ENCODE measurements at places on chromosomes 13 and 19.

GRCh38 chr19:42846597-42846996, 32.9 kb downstream of the PSG1 start:
- DNase-seq: no peak

GRCh38 chr19:50939596-50939995, 13.2 kb downstream of the KLK5 start:
- peak; percentile 15 for DNase-seq

- DNase-seq: no peak
Measured at GRCh38 chr19:44539236-44539826, 9.9 kb upstream of the CEACAM20 start.

DNA sequence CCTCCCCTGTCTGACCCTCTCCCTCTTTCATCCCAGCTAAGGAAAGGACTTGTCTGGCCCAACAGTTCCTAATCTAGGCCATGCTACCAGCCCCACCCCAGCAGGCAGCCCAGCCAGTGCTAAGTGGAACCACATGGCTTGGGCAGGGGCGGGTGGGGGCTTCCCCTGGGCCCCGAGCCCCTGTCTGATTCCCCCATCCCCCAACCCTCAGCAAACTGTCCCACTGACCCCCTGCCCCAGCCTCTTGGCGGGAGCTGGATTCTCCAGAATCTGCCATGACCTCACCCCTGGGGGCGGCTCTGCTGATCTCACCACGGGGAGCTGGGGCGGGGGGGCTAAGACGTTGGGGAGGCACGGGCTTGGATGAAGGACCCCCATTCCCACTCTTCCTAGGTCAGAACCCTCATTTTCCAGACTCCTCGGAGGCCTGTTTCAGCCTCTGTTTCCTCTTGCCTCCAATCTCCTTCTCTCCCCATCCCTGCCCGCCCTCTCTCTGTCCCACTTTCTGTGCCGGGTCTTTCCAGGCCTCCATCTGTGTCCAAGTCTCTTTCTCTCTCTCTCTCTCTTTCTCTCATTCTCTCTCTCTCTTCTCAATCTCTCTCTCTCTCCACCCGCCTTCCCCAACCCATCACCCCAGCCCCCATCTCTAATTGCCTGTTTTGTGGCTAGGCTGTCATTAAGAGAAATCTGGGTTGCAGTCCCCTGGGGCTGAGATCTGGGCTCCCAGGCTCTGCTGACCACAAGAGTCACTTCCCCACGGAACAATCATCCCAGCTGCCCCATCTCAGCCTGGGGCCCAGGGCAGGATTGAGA, 2.7 kb downstream of the COL5A3 start:
- peak; percentile 70 for DNase-seq

- no peak for DNase-seq
Measured at GRCh38 chr13:24694907-24695306, 14.7 kb downstream of the ATP12A start.

- no peak for DNase-seq
Measured at GRCh38 chr19:32497391-32497790, 83.6 kb upstream of the PDCD5 start.

DNA sequence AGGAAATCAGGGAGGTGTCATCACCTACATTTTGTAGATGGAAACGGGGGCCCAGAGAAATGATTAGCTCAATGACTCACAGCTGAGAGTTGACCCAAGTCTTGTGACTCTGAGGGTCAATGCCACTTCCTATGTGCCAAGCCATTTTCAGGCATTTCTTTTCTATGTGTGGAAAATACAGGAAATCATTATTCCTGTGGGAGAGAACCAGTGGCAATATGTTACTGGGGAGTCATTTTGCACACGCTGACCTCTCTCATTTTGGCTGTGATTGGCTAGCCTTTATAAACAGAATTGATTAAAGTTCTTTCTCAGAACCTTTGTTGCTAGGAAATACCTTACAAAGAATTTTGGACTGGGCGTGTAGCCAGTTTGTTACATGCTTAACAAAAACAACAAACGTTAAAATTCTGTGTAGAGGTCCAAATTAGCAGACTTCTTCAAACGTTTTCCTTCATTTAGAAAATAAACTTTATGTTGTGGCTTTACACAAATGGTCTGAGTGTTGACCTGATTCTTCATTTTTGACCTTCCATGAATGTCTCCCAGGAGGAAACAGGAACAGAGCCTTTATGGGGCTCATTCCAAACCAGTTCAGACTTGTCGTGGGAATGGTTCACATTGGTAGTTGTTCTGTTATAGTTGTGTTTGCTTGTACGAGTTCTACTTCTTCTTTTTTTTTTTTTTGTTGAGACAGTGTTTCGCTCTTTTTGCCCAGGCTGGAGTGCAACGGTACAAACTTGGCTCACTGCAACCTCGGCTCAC, 11.4 kb downstream of the PCCA start:
- no peak for DNase-seq

GRCh38 chr19:46963093-46963734, 56.4 kb upstream of the NPAS1 start:
- DNase-seq: no peak

- no peak for DNase-seq
Measured at GRCh38 chr19:6790194-6791128, 18.0 kb downstream of the VAV1 start.

- no peak for DNase-seq
Measured at GRCh38 chr19:34573226-34573864, 91.8 kb downstream of the WTIP start.

- DNase-seq: no peak
Measured at GRCh38 chr13:23996456-23996855, 99.2 kb upstream of the C1QTNF9B start.

DNA sequence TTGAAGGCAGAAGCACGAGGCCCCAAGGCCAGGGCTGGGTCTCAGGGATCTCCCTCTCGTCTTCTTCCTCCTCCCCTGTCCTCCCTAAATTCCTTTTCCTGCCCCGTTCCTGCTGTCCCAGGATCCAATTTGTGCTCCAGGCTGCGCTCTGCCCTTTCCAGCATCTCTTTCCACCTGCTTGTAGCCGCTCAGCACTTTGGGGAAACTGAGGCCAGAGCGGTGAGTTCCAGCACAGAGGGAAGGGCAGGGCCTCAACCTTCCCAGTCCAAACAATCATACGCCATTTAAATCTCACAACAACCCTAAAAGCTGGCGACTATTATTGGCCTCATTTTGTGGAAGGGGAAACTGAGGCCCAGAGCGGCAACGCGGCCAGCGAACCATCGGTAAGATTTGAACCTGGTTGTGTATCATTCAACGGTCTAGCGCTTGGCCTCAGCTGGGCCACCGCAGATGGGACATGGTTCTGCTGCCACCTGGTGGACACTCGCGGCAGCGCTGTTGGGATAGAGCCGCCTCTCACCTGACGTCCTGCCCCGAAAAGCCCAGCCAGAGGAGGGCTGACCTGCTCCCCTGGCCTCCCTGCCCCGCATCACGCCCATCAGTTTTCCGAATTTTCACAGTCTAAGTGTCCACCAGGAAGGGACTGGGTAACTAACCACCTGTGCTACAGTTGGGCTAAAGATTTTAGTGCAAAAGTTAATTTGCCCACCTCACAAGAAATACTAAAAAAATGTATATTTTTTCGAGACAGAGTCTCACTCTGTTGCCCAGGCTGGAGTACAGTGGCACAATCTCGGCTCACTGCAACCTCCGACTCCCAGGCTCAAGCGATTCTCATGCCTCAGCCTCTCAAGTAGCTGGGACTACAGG, 4.2 kb upstream of the RPL18A start:
- peak; percentile 75 for DNase-seq

GRCh38 chr19:3346677-3347353, 19.6 kb upstream of the NFIC start:
- no peak for DNase-seq
